ENCODE measurements at places on chromosomes 1 and 21. TPM values are rescaled to one million over a fixed set of nuclear protein-coding genes. Genes with fewer than 3 reads are reported as not detected.

Gene C1orf53
- total RNA-seq = 4.1 TPM

Gene SYNC
- total RNA-seq = 72.5 TPM

Gene MTARC2
- 21.3 TPM for total RNA-seq

Gene NGF
- total RNA-seq = 41.4 TPM

Gene S100A16
- 122 TPM for total RNA-seq

Gene STMN1
- total RNA-seq = 152 TPM

Gene TMEM50B
- total RNA-seq = 26.8 TPM

All from chondrocyte (in vitro differentiated cells).